SW480 (cell line): ENCODE measurements at places on chromosomes 13 and 19.

GRCh38 chr13:105816994-105817393 lies 718.5 kb downstream of the EFNB2 start:
- peak; percentile 20 for DNase-seq

GRCh38 chr19:35995048-35995993 lies at the start of gene SDHAF1:
TSS of gene SDHAF1 (plus strand) at chr19:35995188. CDS start at chr19:35995275, 87 bp downstream.
- peak; percentile 96 for DNase-seq

DNA sequence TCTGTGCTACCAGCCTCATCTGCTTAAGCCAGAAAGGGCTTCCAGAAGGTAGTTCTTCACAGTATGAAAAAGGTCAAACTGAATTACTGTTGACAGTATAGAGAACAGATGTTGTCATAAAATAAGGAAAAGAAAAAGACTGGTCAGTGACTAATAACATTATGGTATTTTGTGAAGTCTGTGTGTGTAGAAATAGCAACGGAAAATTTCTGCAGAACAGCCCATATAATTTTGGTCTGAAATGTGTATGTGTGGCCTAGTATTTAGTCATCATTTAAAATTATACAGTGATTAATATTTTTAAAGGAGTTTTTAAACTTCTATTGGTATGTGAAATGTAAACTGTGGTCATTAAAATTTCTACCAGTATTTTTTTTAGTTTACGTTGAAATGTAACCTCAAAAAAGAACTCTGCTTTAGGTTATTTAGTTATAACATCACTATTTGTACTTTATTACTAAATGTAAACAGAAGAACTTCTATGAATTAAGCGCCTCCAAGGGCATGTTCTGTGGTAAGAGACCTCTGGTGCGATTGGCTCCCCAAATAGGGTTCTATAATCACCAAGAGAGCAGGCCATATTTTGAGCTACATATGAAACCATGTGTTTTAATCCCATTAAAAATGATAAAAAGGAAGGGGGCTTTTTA lies 3.3 kb upstream of the GPR183 start:
- DNase-seq, result no peak

DNA sequence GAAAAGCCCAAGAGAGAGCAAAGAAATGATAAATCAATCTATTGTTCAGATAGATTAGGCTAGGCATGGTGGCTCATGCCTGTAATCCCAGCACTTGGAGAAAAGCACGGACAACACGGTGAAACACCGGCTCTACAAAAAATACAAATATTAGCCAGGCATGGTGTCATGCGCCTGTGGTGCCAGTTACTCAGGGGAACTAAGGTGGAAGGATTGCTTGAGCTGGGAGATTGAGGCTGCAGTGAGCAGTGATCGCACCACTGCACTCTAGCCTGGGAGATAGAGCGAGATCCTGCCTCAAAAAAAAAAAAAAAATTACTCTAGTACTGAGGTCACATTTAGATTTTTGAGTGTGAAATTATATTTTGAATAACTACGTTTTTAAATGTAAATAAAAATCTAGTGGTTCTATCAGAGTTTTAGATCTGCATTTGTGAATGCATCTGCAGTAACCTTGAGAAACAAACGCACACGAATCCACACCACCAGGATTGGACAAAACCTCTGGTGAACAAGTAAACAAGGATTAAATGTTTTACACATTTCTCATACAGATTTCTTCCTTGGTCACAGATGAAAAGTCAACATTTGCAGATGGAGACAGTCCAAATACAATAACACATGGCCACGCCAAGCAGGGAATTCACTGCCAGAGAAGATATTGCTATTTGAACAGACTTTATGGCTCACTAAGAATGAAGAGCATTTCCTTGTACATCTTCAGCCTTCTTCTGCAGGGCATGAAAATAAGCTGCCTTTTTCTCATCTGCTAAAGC lies 917.6 kb downstream of the PCDH9 start:
- no peak for DNase-seq

GRCh38 chr13:110300090-110300815 lies 6.7 kb downstream of the COL4A1 start:
- no peak for DNase-seq

- peak; percentile 54 for DNase-seq
Measured at GRCh38 chr19:29942404-29943261, 594 bp downstream of the URI1 start.
